ENCODE measurements at places on chromosomes 3 and 15. TPM values are rescaled to one million over a fixed set of nuclear protein-coding genes. Genes with fewer than 3 reads are reported as not detected.

The BNC1 gene
- polyA plus RNA-seq: 0.03 TPM

DNA sequence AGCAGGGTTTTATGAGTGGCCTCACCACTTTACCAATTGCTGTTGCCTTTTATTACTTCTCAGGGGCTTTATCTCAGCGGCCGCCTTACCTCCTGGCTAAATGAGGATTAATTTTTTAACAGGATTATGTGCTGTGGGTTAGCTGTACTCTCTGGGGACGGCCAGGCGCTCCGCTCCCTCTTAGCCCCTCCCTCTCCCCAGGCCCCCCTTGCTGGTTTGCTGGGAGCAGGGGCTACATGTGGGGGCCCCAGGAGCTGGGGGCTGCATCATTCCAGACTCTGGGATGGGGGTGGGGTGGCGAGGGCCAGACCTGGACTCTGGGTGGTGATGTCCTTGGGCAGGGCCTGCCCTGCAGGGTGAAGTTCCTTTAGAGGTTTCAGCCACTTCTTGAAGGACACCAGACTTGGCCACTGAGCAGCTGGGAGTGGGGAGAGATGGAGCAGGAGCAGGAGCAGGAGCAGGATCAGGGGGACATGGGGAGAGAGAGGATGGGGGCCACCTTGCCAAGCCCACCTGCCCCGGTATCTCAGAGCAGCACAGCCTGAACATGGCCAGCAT, 196.1 kb downstream of the GOLGA6L6 start:
- DNase-seq: no peak

- DNase-seq: no peak
Observed at GRCh38 chr3:27376109-27376772, 7.1 kb upstream of the NEK10 start.

- DNase-seq: no peak
Observed at GRCh38 chr3:98599647-98600411, 6.4 kb upstream of the CPOX start.

The PLA1A gene
- 0.53 TPM for polyA plus RNA-seq

The ARF4 gene
- 147 TPM for polyA plus RNA-seq

DNA sequence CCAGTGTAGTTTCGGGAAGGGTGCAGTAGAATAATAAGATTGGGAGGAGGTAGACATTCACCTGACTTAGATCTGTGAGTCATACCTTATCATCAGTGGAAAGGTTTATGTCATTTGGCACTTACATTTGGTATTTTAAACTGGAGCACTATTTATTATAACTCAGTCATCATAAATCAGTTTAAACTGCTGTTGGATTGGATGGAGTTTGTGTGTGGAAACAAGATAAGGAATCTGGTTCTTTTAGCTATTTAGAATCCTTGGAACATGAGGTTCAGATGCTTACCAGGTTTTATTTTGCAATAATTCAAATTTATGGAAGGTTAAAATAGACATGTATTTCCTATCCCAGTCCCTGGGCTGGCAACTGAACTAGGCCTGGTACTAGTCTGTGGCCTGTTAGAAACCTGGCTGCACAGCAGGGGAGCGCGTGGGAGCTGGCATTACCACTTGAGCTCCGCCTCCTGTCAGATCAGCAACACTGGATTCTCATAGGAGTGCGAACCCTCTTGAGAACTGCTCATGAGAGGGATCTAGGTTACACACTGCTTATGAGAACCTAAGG, 34.5 kb downstream of the ZFAND6 start:
- DNase-seq: peak; percentile 64

- no peak for DNase-seq
Observed at GRCh38 chr3:99970198-99970597, 144.1 kb downstream of the FILIP1L start.

The GCSAM gene
- not detected for polyA plus RNA-seq

DNA sequence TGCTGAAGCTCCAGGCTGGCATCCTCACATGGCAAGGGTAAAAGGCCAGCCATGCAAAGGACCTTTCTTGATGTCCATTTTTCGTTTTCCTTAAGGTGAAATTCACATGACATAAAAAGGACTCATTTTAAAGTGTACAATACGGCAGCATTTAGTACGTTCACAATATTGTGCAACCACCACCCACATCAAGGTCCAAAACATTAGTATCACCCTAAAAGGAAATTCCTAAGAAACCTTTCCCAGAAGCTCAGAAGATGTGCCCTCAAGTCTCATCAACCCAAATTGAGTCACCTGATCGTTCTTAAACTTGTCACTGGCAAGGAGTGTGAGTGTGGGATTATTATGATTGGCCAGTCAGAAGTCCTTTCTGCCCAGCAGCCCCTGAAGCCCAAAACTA, 250.1 kb downstream of the TLE3 start:
- DNase-seq: no peak

GRCh38 chr3:17974206-17974841, 231.9 kb upstream of the TBC1D5 start:
- no peak for DNase-seq

DNA sequence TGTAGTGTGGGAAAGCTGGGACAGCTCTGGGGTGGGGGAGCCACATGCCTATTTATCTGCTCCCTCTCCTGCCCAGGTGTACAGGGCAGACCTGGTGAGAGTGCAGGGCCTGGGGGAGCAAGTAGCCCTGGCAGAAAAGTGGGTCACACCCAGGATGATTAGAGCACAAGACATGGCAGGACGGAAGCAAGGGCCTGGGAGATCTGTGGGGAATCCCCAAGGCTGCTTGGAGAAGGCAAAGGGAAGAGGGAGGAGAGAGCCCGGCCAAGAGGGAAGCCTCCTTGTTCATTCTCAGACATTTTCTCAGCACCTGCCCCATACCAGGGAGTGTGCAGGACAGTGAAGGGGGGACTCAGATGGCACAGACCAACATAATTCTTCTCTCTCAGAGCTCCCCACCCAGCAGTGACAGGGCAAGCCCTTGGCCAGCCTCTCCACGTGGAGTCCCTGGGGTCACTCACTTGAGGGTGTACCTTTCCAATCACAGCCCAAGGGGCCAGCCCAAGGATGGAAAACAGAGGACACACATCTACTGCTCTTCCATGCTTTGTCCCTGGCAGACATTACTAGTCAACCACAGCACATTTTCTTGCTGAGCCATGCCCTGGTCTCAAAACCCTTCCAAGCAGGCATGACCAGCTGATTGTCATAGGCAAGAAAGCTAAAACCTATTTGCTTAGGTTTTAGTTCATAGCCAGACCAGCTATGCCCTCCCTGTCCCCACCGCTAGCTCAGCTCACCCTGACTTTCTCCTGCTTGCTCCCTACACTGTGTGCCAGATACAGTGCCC, 4.9 kb upstream of the DUSP7 start:
- DNase-seq: no peak

DNA sequence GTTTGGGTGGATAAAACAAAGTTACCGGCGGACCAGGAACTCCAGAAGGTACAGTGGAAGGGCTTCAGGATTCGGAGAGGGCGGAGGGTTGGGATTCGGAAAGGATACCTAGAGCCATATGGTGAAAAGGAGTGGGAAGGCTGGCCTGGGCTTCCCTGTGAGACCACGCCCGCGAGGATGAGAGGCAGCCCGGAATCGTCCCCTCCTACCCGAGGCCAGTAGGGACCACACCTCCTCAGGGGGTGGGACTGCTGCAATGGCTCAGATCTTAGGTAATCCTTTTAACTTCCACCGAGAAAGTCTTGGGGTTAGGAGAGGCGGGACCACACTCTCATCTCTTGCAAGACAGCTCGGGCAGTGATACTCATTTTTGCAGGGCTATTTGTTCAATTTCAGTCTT, 511.3 kb downstream of the OCA2 start:
- DNase-seq: no peak

DNA sequence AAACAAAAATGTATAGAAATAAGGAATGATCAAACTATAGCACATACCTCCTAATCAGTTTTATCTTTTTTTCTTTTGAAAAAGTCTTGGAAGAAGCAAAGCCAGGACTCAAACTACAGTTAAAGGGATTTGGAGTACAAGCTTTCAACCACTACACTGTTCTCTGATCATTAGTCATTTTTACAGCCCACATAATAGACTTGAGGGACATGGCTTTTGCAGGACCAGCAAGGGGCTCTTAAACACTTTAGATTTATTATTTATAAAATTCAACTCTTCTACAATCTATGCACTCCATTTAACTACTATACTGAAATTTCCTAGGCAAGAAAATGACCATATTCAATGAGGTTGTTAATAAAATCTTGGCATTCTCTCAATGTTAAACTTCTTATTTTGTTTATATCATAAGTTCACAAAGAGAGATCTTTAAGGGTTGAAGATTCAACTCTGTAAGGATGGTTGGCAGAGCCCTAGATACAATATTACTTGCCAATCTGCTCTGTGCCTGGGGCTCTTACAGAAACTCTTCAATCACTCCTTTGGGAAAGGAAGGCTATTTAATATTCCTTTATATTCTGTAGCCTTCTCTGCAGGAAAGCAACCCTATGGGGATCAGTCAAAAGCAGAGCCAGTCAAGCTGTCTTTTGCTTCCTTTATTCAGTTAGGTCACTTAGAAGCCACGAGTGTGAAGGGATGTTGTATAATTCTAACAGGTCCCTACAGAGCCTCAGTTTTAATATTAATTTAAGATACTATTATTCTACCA, 557.7 kb upstream of the SGO1 start:
- no peak for DNase-seq

- peak; percentile 85 for DNase-seq
Observed at GRCh38 chr3:63912768-63913588, 795 bp upstream of the SCAANT1 start.

- no peak for DNase-seq
Observed at GRCh38 chr3:147361454-147362420, 44.6 kb downstream of the ZIC4 start.

DNA sequence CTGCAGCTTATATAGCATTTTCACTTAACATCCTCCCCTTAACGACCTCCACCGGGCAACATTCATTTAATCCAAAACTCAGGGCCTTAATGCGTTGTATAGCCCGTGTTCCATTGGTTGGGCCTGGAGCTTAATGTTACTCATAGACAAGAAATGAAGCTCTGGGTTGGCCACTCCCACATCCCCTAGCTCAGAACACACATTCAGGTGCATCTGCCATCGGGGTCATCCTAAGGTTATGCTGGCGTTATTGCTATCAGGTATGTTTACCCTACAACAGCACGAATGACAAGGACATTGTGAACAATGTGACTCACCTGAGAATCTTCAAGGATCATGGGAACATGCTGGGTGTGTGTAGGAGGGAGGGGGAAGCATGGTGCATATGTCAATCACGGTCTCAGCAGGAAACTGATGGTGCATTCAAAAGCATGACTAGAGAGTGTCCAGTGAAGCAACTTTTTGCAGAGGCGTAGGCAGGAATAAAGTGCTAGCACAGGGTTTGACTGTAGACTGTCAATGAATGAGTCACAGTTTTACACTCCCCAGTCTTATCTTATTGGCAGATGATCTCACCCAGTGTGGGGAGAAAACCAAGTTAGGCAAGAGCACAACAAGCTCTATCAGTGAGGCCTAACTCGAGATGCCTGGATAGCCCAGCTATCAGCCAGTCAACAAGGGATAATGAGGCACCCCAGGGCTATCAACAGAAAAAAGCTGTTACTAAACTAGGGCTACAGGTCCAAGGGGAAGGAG, 402.1 kb upstream of the MCTP2 start:
- DNase-seq: peak; percentile 48

- no peak for DNase-seq
Observed at GRCh38 chr15:27686369-27686768, 412.7 kb downstream of the OCA2 start.
